Hepatocyte (in vitro differentiated cells): ENCODE measurements at places on chromosomes 2 and 18. TPM values are rescaled to one million over a fixed set of nuclear protein-coding genes. Genes with fewer than 3 reads are reported as not detected.

GRCh38 chr2:10412380-10412779 is 35.7 kb downstream of the ODC1 start:
- DNase-seq = no peak

- DNase-seq = no peak
These were observed 20.4 kb downstream of the UBXN4 start for GRCh38 chr2:135762022-135762421.

Gene TTC31
- 19.9 and 25.1 TPM in 2 replicates for total RNA-seq

DNA sequence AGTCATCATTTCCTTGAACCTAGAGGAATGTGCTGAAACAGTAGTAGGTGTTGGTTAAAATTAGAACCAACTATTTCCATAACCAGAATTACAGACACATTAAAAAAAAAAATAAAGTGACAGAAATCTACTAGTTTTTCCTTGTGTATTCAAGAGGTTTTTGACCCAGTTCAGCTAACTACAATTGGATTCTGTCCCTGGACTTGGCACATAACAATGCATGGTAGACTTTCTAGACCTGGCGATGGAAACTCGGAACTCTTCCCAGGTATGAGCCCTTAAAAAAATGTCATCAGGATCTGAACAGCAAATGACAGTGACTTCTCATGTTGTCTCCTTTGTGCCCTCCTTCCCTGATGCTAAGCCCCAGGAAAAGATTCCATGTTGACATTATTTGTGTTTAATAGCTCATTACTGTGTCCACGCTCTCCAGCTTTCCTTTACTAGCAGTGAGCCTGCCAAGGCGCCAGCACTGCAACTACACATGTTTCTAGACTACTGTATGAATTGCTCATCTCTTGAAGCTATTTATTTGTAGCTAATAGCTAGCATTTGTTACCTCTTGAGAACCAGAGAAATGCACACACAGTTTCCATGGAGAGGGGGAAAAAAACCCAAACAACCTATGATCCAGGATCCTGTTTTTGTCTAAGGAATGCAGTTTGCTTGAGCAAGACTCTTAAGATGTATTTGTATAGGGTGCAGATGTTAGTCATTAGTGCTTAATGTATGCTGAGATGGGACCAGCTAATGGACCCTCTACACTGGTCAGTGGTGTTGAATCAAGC is 148.5 kb downstream of the FMNL2 start:
- no peak for DNase-seq

DNA sequence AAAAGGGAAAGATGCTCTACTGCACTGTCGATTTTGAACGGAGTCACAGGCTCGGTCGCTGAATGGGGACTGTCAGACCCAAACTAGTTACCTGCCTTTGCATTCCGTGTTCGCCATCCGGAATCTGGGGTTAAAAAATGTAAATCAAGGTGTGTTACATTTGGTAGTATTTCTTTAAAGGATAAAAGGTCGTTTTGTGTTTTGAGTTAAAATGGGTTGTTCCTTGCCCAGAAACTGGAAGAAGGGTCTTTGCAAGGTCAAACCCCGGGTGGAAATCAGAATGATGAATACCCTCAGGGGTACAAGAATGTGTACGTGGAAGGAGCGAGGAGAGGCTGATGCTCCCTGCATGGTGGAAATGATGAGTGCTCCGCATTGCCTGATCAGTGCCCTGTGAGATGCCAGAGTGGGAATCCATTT is 1.0 kb downstream of the VSNL1 start:
- no peak for DNase-seq

DNA sequence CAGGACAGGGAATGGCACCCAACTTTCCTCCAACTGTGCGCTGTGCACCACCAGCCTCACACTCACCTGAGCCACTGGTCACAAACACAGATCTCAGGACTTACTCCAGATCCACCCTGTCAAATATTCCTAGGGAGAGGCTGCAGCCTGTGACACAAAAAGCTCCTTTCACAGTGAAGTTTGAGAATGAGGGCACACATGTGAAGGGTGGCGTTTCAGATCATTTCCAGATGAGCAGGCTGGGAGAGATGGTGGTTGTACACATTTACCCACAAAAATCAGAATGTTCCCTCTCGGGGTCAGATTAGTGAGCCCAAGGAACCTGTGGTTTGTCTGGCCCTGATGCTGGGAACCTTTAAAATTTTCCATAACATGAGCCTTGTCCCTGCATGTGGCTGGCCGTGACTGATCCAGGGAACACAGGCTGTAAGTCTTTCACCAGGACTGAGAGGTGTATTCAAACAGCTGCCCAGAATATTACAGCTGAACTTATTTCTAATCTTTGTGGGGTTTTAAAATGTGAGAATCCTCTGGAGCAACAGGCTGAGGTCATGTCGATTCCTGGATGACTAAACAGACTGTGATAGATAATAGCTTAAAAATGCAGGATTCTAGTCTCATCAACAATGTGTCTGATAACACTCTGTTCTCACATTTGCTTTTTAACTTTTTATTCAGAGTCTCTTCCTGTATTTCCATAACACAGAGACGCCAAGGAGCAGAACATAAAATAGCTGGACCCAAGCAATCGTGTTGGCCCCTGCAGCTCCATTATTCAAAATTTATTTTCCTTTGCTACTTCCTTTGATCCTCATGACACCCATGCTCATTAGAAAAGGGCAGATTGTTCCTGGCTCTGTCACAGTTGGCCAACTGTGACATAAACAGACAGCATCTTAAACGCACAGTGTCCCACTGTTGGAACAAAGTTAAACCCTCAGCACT is 35.5 kb downstream of the IL1R2 start:
- no peak for DNase-seq

- peak; percentile 56 for DNase-seq
These were observed 784 bp downstream of the ROCK1 start for GRCh38 chr18:21110713-21111345.

Gene DNAH7
- total RNA-seq = 0.68 and 1.2 TPM in 2 replicates

DNA sequence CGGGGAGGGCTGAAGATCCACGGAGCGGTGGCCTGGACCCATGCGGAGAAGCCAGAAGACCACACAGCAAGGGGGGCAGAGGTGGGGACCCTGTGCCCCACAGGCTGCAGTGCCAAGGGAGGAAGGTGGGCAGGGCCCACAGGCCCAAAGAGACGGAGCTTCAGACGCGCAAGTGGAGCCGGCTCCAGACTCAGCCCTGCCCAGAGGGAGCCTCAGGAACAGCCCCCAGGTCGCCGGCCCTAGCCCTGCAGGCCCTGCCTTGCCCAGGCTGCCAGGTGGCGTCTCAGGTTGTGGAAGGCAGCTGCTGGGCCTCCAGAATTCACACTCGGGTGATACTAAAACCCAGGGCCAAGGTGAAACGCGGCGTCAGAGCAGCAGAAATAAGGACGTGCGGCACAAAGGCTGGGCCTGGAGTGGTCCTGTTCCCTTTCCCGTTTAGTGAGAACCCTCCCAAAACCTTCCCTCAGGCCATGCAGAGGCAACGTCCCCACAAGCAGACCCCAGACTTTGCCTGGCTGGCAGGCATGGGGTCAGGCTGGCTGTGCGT is 36.8 kb downstream of the SLC66A2 start:
- peak; percentile 2 for DNase-seq

Gene BMPR2
- total RNA-seq = 40.9 and 42.2 TPM in 2 replicates

GRCh38 chr2:236687296-236687965 is 117.8 kb downstream of the ACKR3 start:
- no peak for DNase-seq

DNA sequence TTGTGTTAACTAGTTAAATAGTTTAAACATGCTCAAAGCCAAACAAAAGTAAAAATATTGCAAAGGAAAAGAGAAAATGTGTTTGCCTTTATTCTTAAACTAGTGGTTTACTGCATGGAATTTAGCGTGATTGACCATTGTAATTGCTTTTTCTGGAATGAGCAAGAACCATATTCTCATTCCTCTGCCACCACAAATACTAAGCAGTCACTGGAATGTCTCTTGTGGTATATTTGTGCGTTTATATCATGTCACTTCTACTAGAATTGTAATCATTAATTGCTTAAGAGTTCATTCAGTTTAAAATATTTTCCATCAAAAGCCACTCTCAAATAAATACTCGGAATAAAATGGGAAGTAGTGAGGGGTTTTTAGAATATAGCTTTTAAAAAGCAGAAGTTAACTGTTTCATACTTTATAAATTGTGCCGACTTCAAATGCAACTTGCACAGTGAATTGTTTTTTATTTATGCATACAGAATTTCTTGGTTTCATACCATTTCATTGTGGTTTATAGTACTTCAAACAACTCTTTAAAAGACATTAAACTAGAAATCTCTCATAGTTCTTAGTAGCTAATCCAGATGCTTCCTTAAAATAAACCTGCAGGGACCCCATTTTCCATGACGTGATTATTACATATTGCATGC is 288.1 kb downstream of the EPHA4 start:
- DNase-seq = no peak

DNA sequence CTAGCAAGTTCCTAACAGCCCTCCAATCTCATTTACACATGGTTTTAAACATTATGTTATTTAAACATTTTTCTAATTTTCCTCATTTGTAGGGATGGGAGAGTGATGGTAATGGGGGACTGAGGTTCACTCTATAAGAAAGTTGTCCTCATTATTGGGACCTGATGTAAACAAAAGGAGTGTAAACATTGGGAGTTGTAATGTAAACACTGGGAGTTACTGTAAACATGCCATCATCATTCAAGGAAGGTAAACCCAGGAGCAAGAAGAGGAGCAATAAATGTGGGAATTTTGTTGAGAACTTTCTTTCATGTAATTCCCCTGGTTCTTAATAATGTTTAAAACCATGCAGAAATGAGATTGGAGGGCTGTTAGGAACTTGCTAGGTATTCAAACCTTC is 17.8 kb downstream of the RFTN2 start:
- DNase-seq = no peak

- DNase-seq = no peak
These were observed 75.3 kb downstream of the INHBB start for GRCh38 chr2:120421126-120421829.

DNA sequence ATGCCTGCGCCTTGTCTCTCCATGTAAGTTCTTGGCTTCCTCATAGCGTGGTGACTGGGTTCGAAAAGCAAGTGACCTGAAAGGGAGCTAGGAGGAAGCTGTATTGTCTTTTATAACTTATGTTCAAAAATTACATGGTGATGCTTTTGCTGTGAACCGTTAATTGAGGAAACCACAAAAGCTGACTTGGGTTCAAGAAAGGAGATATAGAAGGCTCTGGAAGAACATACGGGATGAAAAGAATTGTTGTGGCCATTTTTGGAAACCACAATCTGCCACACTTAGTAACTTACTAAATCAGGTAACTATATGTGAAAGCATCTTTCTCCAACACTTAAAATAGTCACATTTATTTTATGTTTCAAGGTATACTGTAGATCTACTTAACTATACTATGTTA is 177.0 kb upstream of the RBMS1 start:
- no peak for DNase-seq

Gene MRPL33
- 148 and 206 TPM in 2 replicates for total RNA-seq

Gene ARHGAP15
- 0.17 and 1.0 TPM in 2 replicates for total RNA-seq

DNA sequence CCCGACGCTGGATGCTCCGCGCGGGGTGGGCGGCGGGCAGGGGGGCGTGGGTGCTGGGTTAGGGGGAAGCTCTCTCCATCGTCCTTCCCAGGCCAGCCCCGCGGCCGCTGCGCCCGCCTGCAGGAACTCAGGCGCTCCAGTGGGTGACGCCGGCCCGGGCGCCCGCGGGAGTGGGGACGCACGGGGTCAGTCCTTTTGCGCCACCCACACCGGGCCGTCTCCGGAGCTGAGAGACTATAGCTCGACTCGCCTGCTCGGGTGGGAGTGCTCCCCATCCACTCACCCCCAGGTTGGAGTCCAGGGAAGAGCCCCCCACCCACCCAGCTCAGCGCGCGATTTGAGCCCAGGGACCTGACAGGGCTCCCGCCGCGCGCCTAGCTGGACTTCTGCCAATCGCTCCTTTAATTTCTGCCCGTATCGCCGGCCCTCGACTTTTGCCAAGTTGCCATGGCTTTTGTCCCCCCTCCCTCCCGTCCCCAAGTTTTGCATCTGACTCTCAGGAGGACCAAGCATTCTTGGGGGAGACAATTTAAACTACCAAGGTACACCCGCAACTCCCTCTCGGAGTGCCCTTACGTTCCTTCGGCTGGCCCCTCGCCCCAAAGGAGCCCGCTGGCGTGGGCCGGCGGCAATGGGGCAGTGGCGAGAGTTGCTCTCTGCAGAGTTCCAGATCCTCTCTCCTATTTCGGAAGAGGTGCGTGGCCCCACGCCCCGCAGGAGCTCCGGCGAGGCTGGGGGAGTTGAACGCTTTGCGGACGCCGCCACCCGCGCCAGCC is 205.8 kb upstream of the SMAD2 start:
- no peak for DNase-seq

DNA sequence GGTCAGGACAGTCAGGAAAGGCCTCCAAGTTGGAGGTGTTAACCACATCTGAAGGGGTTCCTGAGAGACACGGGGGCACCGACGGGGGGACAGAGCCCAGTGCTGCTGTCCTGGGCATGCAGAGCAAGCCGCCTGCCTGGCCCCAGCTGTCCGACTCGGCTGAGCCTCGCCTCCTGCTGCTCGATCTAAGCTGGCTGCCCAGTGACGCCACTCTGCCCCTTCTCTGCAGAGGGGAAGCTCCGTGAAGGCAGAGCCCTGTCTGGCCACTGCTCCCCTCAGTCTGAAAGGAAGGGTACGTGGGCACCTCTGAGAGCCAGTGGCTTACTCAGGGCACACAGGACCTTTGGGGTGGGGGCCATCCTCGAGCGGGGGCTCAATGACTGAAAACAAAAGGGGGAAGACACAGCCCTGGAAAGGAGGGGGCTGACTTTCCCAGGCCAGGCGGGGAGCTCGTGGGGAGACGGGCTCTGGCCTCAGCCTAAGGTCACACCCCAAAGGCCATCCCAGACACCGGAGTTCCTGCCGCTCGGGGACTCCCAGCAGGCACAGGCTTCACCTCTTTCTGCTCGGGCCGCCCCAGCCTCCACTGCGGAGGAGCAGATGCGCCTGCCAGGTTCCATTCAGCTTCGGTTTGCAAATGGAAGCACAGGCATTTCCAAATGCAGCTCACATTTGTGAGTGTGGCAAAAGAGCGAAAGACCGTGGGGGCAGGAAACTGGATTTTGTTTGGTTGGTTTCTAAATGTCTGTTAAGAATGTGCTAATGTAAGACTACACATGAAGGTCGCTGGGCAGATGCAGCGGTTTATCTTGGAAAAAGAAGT is 136.9 kb downstream of the HDAC4 start:
- peak; percentile 15 for DNase-seq

GRCh38 chr2:188551671-188552070 is 260.0 kb downstream of the GULP1 start:
- DNase-seq = no peak
